ENCODE measurements at places on chromosomes 12 and 14.

GRCh38 chr12:53765891-53766290 lies 14.1 kb upstream of the CISTR start:
- no peak for DNase-seq

DNA sequence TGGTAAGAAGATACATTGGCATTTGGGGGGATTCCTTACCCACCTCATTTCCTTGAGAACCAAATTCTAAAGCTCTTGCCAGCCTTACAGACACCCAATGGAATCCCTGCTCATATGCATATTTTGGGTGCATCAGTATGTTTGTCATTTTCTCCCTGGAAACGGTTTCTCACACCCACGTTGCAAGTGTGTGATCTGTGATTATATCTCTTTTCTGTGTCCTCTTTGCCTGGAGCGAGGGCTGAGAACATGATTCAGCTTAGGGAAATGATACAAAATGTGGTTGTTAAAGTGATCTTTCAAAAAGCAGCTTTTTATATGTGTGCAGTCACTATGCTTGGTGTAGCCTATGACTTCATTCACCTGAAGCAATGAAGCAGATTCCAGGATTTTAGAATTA lies 52.0 kb downstream of the KCNMB4 start:
- no peak for DNase-seq

DNA sequence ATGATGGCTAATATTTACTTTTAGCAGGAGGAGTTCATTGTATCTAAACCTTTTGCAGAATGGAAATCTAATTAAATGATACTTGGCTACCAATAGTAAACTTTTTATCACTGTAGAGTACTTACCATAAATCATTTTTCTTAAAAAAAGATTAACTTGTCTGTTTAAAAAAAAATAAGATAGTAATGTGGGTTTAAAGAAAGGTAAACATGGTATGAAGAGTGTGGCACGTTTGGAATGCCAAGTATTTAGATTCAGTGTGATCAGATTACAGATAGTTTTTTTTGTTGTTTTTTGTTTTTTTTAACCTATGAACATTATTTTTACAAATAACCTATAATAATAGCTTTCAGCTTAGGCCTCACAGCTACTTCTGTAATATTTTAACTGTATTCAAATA lies 25.8 kb downstream of the KTN1 start:
- no peak for DNase-seq

GRCh38 chr14:76961631-76962302 lies 66.7 kb downstream of the IRF2BPL start:
- peak; percentile 70 for DNase-seq

DNA sequence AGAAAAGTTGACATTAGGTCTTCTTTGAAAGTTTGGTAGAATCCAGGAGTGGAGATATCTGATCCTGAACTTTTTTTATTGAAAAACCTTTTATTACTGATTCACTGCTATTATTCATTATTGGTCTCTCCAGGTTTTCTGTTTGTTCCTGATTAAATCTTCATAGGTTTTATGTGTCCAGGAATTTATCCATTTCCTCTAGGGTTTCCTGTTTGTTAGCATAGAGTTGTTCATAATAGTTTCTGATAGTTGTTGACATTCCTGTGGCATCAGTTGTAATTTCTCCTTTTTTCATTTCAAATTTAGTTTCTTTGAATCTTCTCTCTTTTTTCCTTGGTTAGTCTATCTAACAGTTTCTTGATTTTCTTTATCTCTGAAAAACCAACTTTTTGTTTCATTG lies 370.3 kb downstream of the SLC6A15 start:
- DNase-seq = no peak

GRCh38 chr12:46815809-46816208 lies 10.0 kb downstream of the SLC38A4 start:
- DNase-seq = no peak

DNA sequence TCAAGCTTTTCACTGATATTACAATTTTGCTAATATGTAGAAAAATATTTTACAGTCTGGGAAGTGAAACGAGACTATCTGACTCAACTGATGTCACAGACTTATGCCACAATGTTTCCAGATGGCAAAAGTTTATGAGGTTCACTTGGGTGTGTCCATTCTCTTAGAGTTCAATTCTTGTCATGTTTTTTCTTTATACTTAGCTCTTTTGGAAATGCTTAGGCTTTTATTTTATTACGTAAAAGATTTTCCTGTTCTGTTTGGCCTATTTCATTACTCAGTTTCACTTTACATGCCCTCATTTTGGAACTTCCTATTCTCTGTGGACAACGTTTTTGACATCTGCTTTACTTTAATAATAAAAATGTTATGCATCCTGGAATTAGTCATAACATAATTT lies 2.1 kb upstream of the PDZRN4 start:
- DNase-seq = no peak
